ENCODE measurements at places on chromosomes 6 and 20. TPM values are rescaled to one million over a fixed set of nuclear protein-coding genes. Genes with fewer than 3 reads are reported as not detected.

DNA sequence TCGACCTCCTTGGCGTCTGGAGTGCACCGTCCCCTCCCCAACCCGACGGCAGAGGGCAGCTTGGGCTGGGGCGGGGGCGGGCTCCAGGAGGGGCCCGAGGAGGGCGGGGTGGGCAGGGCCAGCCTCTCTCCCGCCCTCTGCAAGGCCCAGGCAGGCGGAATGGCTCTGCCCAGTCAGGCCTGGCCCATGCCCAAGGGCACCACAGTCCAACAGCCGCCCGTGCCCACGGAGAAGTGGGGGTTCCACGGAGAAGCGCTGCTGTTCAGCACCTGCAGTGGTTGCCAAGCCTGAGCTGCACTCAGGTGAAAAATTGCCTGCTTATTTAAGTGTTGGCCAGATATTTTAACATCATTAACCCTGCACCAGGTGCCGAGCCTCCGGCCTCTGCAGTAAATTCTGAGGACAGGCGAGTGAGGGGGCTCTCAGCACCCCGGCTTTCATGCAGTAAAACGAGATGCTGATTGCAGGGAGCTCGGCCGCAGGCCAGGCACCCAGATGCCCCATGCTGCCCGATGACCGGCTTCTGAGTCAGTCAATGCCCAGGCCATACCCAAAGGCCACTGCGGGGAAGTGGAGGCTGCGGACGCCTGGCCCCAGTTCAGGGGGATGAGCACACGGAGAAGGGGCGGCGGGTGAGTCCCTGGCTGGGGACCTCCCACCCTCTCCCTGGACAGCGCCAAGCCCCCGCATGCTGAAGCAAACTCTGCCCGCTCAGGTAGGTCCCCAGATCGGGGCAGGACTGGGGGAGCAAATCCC, at the start of gene SRMS:
TSS of gene SRMS (minus strand) at position 25 of the 756 bp plus-strand sequence. CDS start 286 bp downstream, outside the sequence.
- DNase-seq, result no peak

DNA sequence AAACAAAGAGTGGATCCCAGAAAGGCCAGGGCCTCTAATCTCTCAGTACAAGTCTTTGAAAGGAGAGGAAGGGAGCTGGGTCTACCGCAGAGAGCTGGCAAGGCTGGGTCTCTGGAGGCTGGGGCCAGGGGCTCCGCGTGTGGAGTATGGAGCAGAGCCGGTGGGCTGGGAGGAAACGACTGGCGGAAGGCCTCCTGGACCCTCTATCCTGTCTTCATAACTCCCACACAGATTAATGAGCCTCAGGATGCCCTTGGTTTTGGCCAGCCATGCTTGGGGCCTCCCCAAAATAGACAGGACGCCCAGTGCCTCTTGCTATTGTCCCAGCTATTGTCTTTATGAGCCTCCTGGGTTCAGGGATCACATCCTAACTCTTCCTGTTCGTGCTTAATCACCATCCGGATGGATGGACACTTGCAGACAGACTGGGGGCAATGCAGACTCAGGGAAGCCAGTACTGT, 306.4 kb downstream of the DHX35 start:
- DNase-seq, result no peak

DNA sequence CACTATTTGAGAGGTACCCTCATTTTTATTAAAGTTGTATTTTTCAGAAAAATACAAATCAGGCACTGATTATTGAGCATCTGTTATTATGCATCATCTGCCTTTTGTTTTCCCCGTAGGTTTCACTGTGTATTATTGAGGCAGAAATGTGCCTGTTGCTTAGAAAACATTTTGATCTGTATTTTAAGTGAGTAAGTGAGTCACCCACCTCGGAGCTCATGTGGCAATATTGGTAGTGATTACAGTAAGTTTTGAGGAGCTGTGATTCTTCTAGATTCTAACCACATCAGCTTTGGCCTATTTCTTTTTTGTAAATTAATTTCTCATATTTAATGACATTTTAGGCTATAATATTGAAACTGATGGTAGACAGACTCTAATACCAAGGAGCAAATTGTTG, 59.6 kb upstream of the LAMP5 start:
- DNase-seq, result no peak

GRCh38 chr6:4608361-4609115, 167.7 kb upstream of the CDYL start:
- no peak for DNase-seq

- no peak for DNase-seq
These were observed 41.2 kb downstream of the ZHX3 start for GRCh38 chr20:41276317-41276751.

GRCh38 chr20:42435230-42435629, 754.5 kb downstream of the PTPRT start:
- no peak for DNase-seq

DNA sequence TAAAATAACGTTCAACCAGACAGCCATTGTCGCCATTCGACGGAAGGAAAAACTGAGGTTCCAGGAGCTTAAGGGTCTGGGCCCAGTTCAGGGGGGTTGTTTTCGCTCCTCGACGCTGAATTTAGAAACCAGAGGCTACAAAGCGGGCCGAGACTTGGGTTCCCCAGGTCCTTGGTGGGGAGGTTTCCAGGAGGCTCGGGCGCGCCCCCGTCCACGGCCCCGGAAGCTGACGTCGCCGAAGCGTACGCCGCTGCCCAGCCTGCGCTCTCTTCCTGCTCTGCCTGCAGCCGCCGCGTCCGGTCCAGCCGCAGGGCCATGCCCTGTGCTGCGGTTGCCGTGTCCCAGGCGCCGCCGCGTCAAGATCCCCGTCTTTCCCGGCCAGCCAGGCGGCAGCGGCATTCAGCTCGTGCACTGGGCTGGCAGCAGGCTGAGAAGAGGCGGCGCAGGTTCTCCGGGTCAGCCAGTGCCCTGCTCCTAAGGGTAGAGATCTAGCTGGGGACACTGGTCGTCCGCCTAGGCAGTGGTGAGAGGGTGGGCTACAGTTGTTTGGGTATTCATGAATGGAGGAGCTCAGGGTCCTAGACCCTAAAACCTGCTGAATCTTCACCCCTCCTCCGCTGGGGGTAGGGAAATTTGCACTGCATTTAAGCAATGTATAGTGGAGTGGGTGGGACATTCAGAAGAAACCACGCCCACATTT, 901 bp upstream of the TRIM26 start:
- peak; percentile 67 for DNase-seq

DNA sequence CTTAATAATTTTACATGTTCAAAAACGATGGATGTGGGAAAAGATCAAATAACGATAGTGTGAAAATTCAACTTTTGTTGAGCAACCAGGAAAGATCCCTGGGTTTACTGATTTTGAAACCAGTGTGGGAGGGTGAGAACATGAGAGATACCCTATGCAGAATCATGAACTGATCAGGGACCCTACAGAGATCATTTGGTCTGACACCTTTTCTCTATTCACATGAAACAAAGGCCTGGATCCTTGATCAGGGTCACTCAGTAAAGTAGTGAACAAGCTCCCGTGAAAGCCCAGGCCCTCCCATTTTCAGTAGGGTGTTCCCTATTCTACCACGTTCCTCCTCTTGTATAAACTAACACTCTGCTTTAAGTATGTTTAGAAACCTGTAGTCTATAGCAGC, 60.5 kb upstream of the DUSP22 start:
- DNase-seq, result no peak

GRCh38 chr6:140001821-140002341, 627.4 kb upstream of the CITED2 start:
- DNase-seq, result no peak

GRCh38 chr6:162181741-162182401, 545.7 kb downstream of the PRKN start:
- DNase-seq, result no peak

GRCh38 chr20:44407402-44408184, 52.1 kb downstream of the HNF4A start:
- DNase-seq, result no peak

DNA sequence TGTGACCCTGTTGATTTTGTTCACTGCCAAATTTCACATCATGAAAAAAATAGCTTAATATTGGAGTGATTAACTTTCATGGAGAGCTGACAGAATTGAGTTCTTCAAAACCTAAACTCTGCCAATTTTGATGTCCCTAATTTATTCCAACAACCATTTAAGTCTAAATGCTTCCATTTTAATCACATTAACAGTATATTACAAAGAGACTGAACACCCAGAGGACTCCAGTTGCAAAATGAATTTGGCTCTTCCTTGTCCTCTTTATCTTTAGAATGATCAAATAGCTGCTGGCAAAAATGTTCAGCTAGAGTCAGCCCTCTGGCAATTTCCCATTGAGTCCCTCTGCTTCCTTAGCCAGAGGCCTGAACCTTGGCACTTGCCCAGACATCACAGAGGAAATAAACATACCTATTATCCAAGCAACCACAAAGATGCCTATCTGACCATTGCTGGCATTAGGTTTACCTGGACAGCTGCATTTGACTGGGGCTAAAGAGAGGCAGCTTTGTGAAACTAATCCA, 299.0 kb upstream of the STXBP5 start:
- no peak for DNase-seq

DNA sequence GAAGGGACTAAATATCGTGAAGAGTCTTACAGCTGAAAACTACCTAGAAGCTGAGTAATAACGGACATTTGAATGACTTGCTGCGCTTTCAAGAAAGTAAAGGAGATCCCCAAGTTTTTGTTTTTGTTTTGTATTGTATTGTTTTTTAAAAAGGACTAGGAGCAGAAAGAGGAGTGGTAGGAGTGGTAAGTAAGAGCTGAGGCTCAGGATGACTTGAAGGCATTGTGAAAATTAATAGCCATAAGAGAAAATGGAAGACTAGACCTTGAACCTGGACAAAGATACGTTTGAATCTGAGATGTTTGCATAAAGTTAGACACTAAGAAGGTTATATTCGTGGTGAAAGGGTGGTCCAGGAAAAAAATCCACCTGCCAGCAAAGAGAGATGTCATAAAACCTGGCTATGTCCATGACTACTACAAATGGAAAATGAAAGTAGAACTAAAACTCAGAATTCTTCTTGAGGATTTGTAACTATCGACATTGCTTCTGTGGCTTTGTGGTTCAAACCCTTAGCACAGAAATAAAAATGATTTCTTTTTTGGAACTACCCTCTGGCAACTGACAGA, 824.8 kb upstream of the FLRT3 start:
- DNase-seq, result no peak

- no peak for DNase-seq
These were observed 148.3 kb upstream of the IMPG1 start for GRCh38 chr6:76220805-76221204.

DNA sequence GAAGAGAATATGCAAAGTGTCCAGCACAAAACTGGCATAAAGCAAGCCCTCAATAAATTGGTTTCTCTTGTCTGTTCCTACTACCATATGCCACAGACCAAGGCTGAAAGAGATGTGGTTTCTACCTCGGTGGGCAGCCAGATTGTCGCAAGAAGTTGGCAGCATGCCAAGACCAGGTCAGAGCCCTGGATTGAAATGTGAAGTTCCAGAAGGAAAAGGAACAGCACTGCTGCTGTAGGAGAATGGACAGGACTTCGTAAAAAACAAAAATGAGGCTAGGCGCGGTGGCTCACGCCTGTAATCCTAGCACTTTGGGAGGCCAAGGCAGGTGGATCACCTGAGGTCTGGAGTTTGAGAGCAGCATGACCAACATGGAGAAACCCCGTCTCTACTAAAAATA, 22.1 kb downstream of the MRPL14 start:
- no peak for DNase-seq

DNA sequence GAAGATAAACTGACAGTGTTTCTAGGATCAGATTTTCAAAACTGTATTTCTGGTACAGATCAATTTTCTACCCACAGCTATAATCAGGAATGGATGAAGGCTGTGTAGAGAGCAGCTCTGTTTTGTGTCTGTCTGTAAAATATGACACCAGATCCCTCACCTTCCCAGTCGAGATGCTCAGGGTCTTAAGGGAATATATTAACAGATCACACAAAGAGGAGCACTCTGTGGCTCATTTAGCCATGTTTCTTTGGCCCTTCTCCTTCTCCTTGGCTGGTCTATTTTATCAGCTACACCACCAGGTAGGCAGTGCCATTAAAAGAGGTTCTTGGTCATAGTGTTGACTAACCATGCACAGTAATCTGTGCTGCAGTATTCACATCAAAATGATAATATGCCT, 82.6 kb downstream of the PREP start:
- DNase-seq, result no peak

- DNase-seq, result no peak
These were observed 596.0 kb downstream of the EPM2A start for GRCh38 chr6:145139140-145139850.

DNA sequence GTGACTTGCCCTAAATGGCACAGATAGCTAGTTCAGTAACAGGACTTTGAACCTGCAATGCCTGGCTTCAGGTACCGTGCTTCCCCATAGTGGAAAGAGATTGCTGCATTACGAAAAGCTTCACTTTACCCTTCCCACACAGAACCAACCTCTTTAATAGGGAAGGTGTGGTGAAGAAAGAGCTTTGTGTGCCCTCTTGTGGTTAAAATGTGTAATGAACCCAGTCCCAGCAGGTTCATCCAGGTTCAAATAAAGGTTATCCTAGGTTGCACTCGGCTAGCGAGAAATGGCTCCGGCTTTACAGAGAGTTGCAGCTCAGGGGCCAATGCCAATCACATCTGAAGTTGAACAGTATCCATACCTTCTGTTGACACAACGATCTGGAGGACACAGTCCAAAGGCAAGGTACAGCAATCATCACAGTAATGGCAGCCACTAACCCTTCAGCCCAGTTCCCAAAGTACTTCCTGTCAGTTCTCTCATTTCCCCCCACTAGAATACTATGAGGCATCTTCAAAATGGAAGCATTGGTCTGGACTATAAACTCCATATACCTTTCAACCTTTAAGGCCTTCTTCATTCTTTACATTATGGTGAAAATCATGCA, 3.0 kb downstream of the DEFB115 start:
- no peak for DNase-seq

DNA sequence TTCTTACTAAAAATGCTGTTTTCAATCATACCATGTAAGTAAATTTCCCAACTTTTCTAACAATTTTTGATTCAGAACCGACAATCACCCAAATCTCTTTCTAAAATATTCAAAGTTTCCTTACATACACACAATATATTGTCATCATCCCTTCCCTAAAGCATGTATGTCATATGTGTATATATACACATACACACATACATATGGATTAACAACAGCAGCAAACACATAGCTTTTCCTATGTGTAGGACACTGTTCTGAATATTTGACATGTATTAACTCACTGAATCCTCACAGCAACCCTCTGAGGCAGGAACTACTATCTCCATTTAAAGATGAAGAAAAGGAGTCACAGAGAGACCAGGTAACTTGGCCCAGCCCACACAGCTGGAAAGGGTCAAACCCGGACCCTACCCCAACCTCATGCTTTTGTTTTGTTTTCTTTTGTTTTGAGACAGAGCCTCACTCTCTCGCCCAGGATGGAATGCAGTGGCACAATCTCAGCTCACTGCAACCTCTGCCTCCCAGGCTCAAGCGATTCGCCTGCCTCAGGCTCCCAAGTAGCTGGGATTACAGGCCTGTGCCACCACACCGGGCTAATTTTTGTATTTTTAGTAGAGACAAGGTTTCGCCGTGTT, 7.2 kb downstream of the FYN start:
- DNase-seq, result no peak

RALY gene
- 99.4 TPM for total RNA-seq

PSMB8 gene
- 39.0 TPM for total RNA-seq

TOX2 gene
- 2.0 TPM for total RNA-seq

CASP8AP2 gene
- 17.4 TPM for total RNA-seq

NDUFAF5 gene
- 19.3 TPM for total RNA-seq

HCRTR2 gene
- not detected for total RNA-seq

KCNK16 gene
- total RNA-seq, result not detected

CPXM1 gene
- total RNA-seq, result 2.0 TPM

CGAS gene
- total RNA-seq, result 5.9 TPM

SLC4A11 gene
- 0.21 TPM for total RNA-seq

HLA-DQA1 gene
- total RNA-seq, result 9.8 TPM

DOK5 gene
- 5.4 TPM for total RNA-seq

ENPP4 gene
- total RNA-seq, result 18.6 TPM

COL21A1 gene
- 16.9 TPM for total RNA-seq

Measured in tibial nerve (tissue), 4 donors.